Activated naive CD8-positive, alpha-beta T cell treated with anti-CD3 and anti-CD28 coated beads for 36 hours (primary cell): ENCODE measurements at places on chromosomes 6 and 20. TPM values are rescaled to one million over a fixed set of nuclear protein-coding genes. Genes with fewer than 3 reads are reported as not detected.
A peak's percentile ranks its signal among the peaks of the same experiment; 100 is the strongest.

The PTCHD4 gene
- not detected for total RNA-seq

The C6orf141 gene
- 0.33 TPM for total RNA-seq

DNA sequence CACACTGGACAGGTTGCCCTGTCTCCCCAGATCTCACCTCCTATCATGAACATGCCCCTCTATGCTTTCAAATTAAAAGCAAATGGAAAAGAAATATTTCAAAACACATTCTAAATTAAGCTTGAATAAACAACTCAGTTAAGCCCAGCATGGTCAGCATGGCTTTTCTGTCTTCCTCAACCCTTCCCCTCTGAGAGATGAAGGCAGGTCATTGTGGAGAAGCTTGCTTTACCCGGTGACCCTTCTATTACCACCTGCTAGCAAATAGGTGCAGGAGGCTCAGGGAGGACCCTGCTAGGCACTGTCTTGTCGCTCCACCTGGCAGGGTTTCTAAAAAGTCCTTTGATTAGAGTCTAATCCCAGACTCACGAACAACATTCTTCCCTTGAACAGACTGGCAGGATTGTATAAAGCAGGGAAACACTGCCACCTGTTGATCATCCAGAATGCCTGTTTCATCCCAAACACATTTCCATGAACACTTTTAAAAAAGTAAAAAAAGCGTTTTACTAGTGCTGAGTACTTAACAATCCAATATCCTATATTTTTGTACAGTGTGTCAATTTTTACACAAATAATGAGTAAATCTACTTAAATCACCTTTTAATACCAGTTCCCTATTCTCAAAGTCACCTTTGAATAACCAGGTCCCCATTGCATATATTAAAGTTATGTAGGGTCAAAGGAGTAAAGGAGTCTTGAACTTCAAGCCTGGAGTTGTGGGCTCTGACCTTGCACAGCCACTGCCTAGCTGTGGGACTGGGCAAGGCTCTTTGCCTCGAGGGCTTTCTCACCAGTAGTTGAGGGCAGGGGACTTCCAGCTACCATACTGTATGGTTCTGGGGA, 75.5 kb downstream of the GPR6 start:
- no peak for DNase-seq

- no peak for DNase-seq
Observed at GRCh38 chr6:113065611-113066010, 718.5 kb downstream of the RFPL4B start.

- no peak for DNase-seq
Observed at GRCh38 chr6:162862462-162862861, 134.7 kb downstream of the PACRG start.

DNA sequence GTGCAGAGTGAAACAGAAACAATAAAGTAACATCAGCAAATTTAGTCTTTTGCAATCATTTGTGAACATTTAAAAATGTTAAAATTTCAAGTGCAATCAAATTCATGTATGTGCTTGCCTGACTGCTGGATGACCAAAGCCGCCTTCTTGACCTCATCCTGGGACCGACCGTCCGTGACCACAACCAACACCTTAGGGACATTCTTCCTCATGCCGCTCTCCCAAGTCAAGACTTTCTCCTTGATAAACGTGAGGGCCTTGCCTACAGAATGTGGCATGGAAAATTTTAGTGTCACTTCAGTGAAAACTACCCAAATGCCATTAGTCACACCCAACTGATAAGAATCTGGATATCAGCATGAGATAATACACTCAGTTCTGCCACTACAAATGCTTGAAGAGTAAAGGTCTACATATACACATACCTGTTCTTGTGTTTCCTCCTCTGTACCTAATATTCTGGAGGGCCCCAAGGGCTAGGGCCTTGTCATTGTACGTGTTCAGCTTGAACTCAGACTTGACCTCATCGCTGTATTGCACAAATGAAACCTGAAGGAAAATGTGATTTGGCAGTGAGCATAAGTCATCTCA, 86.8 kb downstream of the COL12A1 start:
- DNase-seq = no peak

The SLC22A3 gene
- total RNA-seq = not detected

- no peak for DNase-seq
Observed at GRCh38 chr20:50678169-50678898, 13.0 kb downstream of the RIPOR3 start.

- no peak for DNase-seq
Observed at GRCh38 chr6:116034327-116034726, 26.4 kb downstream of the FRK start.

DNA sequence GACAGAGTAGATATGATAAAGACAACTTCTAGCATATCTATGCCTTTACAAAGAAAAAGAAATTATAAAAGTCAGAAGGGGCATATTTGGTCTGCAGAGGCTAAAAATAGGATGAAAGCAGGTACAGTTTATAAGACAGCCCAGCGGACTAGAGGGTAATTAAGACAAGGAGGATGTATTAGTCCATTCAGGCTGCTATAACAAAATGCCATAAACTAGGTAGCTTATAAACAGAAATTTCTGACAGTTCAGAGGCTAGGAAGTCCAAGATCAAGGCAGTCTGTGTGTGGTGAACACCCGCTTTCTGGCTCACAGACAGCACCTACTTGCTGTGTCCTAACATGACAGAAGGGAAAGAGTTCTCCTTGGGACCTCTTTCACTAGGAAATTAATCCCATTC, 5.7 kb downstream of the HBS1L start:
- no peak for DNase-seq

DNA sequence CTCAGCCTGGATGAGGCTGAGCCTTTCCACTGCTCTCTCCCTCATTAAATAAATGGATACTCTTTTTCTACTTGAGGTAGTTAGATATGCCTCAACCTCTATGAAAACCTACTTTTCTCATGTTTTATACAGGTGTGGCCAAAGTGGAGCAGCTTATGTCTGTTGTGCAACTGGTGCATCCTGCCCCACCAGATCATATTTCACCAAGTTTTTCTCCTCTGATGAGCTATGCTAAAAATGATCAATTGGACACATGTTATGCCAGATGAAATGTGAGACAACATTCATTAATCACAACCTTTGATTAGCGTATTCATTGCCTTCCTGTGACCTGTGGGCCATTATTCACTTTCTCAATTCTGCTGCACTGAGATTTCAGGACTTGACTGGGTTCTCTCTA, 106.9 kb upstream of the NEDD9 start:
- DNase-seq = no peak

GRCh38 chr6:98024359-98024758, 741.3 kb upstream of the MMS22L start:
- DNase-seq = no peak

The SYCP2L gene
- total RNA-seq = not detected

GRCh38 chr6:36649701-36650484, 28.6 kb upstream of the CDKN1A start:
- no peak for DNase-seq

DNA sequence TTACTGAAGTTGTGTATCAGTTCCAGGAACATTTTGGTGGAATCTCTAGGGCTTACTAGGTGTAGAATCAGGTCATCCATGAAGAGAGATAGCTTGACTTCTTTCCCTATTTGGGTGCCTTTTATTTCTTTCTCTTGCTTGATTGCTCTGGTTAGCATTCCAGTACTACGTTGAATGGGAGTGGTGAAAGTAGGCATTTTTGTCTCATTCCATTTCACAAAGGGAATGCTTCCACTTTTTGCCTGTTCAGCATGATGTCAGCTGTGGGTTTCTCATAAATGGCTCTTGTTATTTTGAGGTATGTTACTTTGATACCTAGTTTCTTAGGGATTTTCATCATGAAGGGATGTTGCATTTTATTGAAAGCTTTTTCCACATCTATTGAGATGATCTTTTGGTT, 195.3 kb downstream of the MOXD1 start:
- no peak for DNase-seq

The TTK gene
- total RNA-seq = 34.6 TPM

DNA sequence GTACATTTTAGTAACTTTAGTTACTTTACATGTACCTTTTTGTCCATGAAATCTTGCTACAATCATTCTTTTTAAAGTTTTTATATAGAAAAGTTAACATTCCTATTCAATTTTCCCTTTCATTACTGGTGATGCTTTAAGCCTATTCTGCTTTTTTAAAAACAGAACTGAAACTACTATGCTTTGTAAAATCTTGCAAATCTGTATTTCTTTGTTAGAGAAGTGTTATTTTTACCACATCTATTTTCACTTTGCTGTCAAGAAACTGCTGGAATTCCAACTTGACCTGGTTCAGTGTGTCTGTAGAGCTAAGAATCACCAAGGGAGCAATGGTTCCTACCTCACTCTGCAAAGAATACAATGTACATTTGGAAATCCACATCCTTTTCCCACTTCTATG, 21.8 kb upstream of the SAMD5 start:
- no peak for DNase-seq

The HRH3 gene
- total RNA-seq = not detected

DNA sequence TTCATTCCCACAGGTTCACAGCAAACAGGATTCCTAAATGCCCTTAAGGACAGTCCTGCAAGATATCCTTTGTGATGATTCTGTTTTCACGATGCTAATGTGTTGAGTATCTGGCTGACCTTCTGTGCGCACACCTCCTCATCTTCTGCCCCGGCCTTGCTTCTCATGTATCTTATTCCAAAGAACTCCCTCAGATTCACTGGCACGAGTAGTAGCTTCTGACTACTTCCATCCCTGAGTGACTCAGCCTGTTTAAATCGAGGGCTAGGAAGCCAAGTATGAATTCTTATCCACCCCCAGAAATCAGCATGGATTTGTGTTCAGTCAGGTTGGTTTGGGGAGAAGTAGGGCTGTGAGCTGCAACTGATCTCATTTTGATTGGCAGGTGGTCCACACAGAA, 190.2 kb upstream of the SNX9 start:
- no peak for DNase-seq

DNA sequence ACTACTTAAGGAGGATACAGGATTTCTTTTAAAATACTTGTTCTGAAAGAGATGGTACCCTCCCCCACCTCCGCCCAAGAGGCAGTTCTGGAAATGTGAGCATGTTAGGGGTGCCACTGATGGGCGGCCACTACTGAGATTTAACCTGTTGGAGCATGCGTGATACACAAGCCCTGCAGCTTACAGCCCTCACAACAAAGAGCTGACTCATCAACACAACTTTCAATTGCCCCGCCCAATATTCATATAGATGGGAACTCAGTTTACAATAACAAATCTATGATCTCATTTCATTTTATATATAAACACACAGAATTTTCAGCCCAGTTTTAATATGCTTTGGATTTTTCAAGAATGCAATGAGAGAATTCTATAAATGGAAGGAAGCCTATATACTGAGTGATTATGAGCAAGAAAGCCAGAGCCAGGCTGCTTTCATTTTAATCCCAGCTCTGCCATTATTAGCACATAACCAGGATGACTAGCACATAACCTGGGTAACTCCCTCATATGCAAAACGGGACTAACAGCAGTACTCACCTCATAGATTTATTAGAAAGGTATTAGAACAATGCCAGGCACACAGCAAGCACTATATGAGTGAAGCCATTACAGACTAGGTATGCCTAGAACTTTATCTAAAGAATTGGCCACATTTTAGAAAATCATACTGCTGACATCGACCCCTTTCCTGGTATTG, 45.6 kb upstream of the IPCEF1 start:
- no peak for DNase-seq

- DNase-seq = no peak
Observed at GRCh38 chr20:3658716-3659491, 4.3 kb downstream of the GFRA4 start.

The C20orf96 gene
- 7.5 TPM for total RNA-seq

The CTCFL gene
- total RNA-seq = not detected

DNA sequence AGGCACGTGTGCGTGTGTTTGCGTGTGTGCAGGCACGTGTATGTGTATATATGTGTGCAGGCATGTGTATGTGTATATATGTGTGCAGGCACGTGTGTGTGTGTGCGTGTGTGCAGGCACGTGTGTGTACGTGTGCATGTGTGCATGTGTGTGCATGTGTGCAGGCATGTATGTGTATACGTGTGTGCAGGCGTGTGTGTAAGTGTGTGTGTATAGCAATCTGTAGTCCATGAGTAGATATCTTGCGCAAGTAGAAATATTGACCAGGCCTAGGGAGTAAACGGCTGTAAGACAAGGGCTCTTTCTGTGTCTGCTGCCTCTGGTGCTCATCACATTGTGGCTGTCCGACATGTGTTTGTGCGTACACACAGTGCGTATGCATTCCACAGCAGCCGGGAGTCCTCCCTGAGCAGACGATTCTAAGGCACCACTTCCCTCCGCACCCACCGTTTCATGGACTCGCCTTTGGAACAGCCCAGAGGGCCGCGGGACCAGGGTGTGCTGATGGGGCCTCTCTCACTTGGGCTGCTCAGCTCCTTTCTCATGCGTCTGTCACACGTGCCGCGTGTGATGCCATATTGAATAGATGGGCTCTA, 167.6 kb downstream of the ERMARD start:
- DNase-seq = no peak

GRCh38 chr6:168387911-168388310, 53.1 kb upstream of the SMOC2 start:
- DNase-seq = no peak

GRCh38 chr6:141736104-141736503, 396.6 kb upstream of the GJE1 start:
- no peak for DNase-seq

- peak; percentile 36 for DNase-seq
Observed at GRCh38 chr6:108168501-108169463, 3.0 kb downstream of the NR2E1 start.
